Pancreas (tissue), 10 donors: ENCODE measurements at places on chromosomes 12 and 14. TPM values are rescaled to one million over a fixed set of nuclear protein-coding genes. Genes with fewer than 3 reads are reported as not detected.

- no peak overlapping the region for H3K4me3 ChIP-seq
- no peak for DNase-seq
- H3K36me3 ChIP-seq: no peaks in the 10 kb centered on the region
- H3K27me3 ChIP-seq: no peaks in the 10 kb centered on the region
- no peak overlapping the region for H3K27ac ChIP-seq
- no peaks in the 10 kb centered on the region for H3K4me1 ChIP-seq
Measured at GRCh38 chr14:24079491-24080141, 8.3 kb downstream of the CPNE6 start.

- H3K36me3 ChIP-seq: no peaks in the 10 kb centered on the region
- no peak overlapping the region for H3K4me3 ChIP-seq
- H3K27me3 ChIP-seq: no peaks in the 10 kb centered on the region
- H3K4me1 ChIP-seq: no peaks in the 10 kb centered on the region
Measured at GRCh38 chr12:70648191-70648590, 11.0 kb upstream of the PTPRB start.

DNA sequence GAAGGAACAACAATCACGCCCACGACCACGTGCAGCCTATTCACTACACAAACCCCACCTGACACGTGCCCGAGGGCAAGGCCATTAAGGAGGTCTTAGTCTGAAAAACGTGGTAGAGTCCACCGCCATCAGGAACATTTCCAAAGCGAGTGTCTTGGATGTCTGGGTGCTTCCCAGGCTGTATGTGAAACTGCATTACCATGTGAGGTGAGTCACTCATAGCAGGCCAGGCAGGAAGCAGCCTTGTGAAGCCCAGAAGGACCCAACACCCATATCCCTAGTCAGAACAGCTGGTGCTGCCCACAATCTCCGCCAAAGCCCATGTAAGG is 3.3 kb upstream of the KRT79 start:
- DNase-seq: no peak
- H3K27me3 ChIP-seq: no peaks in the 10 kb centered on the region
- H3K4me1 ChIP-seq: no peaks in the 10 kb centered on the region
- no peak overlapping the region for H3K4me3 ChIP-seq
- H3K36me3 ChIP-seq: no peaks in the 10 kb centered on the region

The HOXC9 gene
- not detected for total RNA-seq

DNA sequence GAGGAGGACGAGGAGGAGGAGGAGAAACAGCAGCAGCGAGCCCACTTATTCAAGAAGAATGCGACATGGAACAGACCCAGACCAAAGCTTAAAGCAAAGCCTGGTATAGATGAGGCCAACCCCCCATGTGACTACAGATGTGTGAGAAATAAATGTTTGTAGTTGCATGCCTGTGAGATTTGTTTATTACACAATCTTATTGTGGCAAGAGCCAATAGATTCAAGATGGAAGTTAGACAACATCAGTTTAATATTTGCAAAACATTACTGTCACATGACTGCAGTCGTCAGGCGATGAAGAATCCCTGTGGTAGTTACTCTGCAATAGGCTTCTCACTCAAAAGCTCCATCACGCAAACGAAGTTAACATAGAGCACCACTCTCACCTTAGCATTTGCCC is 17.2 kb upstream of the SLC35F4 start:
- H3K27me3 ChIP-seq: no peaks in the 10 kb centered on the region
- DNase-seq: no peak
- no peaks in the 10 kb centered on the region for H3K36me3 ChIP-seq
- no peaks in the 10 kb centered on the region for H3K4me1 ChIP-seq
- no peak overlapping the region for H3K4me3 ChIP-seq

The RNASE9 gene
- not detected for total RNA-seq

DNA sequence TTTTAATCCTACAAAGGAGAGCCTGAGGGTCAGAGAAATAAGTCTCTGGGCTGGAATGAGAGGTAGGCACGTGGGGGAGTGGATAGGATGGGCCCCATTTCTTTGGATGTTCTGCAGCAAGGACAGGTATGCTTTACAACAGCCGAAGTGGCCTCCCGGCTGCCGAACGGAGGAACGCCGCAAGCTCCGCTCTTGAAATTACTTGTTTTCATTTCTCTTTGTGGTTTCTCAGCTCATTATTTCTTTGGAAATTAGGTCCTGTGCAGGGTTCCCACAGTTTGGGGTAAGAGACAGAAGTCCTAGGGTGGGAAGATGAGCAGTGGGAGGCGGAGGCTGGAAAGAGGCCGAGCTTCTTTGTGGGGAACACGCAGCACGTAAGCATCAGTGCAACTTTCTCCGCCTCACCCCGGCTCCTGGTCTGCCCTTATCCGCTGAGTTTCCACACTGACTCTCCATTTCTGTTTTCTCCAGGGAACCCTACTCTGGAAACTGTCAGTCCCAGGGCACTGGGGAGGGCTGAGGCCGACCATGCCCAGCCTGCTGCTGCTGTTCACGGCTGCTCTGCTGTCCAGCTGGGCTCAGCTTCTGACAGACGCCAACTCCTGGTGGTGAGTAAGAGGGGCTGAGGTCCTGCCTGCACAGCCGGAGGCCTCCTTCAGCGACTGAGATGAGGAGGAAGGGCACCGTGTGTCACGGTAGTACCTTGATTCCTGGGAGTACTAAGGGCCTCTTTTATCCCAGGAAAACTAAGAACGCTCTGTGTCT is 2.0 kb downstream of the WNT5B start:
- no peak overlapping the region for H3K4me3 ChIP-seq
- DNase-seq: no peak
- H3K27ac ChIP-seq: no peak overlapping the region
- peaks cover 5% of the 10 kb centered on the region for H3K4me1 ChIP-seq
- H3K36me3 ChIP-seq: no peaks in the 10 kb centered on the region

The GPR84 gene
- total RNA-seq: not detected

- H3K36me3 ChIP-seq: no peaks in the 10 kb centered on the region
- H3K4me3 ChIP-seq: no peak overlapping the region
- peaks cover 5% of the 10 kb centered on the region for H3K4me1 ChIP-seq
Measured at GRCh38 chr14:89853936-89854693, 100.4 kb downstream of the EFCAB11 start.

The CDH24 gene
- 1.8 TPM for total RNA-seq

GRCh38 chr12:95789126-95790032 is 1.2 kb downstream of the NTN4 start:
- H3K36me3 ChIP-seq: no peaks in the 10 kb centered on the region
- no peaks in the 10 kb centered on the region for H3K27me3 ChIP-seq
- H3K4me1 ChIP-seq: peaks cover 10% of the 10 kb centered on the region
- peak overlapping the region; percentile 92 for H3K27ac ChIP-seq
- H3K4me3 ChIP-seq: peak overlapping the region; percentile 72
- DNase-seq: peak; percentile 78

GRCh38 chr12:4579305-4580102 is 17.5 kb downstream of the DYRK4 start:
- H3K36me3 ChIP-seq: no peaks in the 10 kb centered on the region
- DNase-seq: no peak
- H3K4me1 ChIP-seq: no peaks in the 10 kb centered on the region
- no peak overlapping the region for H3K4me3 ChIP-seq
